GM23248 (cell line): ENCODE measurements at places on chromosomes 12 and 14. TPM values are rescaled to one million over a fixed set of nuclear protein-coding genes. Genes with fewer than 3 reads are reported as not detected.

- DNase-seq = no peak
Observed at GRCh38 chr12:4230526-4230925, 43.0 kb upstream of the CCND2 start.

GRCh38 chr12:95318071-95318545, 100.5 kb downstream of the VEZT start:
- DNase-seq = peak; percentile 75

- DNase-seq = no peak
Observed at GRCh38 chr12:89597770-89598169, 71.9 kb upstream of the POC1B start.

- no peak for DNase-seq
Observed at GRCh38 chr14:56817396-56817921, 7.2 kb upstream of the OTX2 start.

- no peak for DNase-seq
Observed at GRCh38 chr14:65606460-65606859, 193.9 kb downstream of the FUT8 start.

GRCh38 chr12:110717037-110717436, 25.7 kb downstream of the PPP1CC start:
- DNase-seq = no peak

- DNase-seq = peak; percentile 32
Observed at GRCh38 chr12:56763753-56764657, 881 bp downstream of the HSD17B6 start.

KRT83 gene
- total RNA-seq = not detected in 2 replicates

MMP19 gene
- total RNA-seq = 17.6 and 26.3 TPM in 2 replicates

MSI1 gene
- total RNA-seq = not detected in 2 replicates
